ENCODE measurements at places on chromosomes 16 and 17.

- no peak for DNase-seq
These were observed 310.6 kb downstream of the SEC14L1 start for GRCh38 chr17:77451245-77451893.

GRCh38 chr16:87241137-87241771 lies 75.9 kb downstream of the C16orf95 start:
- no peak for DNase-seq

GRCh38 chr16:4994719-4995434 lies 36.7 kb downstream of the SEC14L5 start:
- DNase-seq = no peak

GRCh38 chr17:31518478-31518877 lies 127.0 kb downstream of the RAB11FIP4 start:
- no peak for DNase-seq

GRCh38 chr16:53844804-53845203 lies 140.8 kb downstream of the FTO start:
- DNase-seq = no peak

GRCh38 chr17:67223924-67224323 lies 21.1 kb downstream of the HELZ start:
- peak; percentile 17 for DNase-seq

DNA sequence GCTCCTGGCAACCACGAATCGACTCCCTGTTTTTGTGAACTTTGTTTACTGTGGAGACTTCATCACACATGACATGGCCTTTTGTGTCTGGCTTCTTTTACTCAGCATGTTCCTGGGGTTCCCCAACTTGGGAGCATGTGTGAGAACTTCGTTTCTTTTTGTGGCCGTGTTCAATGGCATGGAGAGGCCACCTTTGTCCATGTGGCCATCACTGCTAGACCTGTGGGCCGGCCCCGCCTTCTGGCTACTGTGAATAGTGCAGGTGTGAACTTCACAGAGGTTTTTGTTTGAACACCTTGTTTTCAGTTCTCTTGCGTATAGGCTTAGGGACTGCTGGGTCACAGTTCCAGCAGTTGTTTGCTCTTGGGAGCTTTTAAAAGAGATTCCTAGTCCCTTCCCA lies 5.7 kb upstream of the SLC38A8 start:
- DNase-seq = no peak

DNA sequence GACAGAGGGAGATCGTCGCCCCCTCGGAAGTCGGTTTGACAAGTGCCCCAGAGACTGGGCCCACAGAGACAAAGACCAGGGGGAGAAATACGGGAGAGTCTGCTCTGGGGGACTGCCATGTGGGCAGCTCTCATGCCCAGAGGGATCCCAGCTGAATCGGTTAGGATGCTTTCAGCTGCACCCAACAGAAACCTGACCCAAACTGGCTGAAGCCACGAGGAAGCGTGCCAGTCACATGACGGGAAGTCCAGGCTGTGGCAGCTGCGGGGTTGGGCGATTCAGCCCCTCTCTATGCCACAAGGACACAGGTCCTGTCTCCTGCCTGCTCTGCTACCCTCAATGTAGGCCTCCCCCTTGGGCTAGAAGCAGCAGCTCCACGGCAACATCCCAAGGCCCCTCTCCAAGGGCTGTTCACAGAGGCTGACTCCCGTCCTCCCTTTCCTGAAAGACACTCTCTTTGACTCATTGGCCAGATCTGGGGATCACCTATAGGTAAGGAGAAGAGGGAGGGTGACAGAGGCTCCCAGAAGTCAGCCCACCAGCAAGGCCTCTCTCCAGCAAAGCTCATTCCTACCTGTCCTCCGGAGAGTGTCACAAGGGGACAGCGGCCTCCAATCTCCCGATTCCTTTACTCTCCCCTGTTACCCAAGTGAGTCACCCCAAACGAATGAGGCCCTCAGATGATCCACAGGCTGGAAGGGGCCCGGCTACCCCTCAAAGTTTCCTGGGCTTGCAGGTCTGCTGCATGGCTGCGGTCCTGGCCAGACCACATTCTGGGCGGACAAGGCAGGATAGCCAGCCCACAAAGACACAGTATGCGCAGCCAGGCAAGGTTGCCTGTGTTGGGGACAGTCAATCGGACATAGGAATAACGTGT lies 75.8 kb downstream of the RBFOX3 start:
- DNase-seq = no peak

- no peak for DNase-seq
These were observed 64.7 kb downstream of the KCNJ18 start for GRCh38 chr17:21756856-21757619.

DNA sequence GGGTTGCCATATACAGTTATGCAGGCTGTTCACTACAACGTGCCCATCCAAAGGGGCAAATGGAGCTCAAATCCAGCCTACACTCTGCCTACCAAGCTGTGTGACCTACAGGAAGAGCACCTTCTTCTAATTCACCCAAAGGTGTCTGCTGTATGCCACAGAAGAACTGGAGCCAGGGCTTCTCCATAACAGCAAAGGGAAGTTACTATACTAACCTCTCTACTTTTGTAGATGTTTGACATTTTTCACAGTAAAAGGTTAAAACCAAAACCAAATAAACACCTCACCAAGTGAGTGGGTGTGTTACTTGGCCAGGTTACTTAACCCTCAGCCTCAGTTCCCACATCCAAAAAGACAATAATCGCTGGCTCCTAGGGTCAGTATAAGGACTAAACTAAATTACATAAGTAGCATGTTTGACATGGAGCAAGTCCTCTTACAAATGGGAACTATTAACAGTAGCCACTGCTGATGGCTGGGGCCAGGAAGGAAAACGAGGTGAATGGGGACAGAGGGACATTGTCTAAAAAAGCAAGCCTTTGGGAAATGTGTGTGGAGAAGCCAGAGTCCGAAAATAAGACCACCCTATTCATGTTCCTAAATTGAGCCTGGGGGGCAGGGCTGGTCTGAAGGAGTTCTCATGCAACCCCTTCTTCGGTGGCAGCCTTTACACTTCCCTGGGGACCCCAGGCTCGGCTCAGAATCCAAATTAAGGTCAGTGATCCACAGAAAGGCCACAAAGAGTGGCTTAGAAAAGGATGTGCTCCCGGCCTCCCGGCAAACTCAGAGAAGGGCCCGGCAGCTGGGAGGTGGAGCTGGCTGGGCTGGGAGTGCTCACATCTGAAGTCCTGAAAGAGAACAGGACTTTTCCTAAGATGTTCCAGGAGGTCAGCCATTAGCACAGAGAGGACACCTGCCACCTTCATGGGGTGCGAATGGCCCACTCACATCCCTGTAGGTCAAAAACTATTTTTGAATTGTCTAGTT lies 13.5 kb downstream of the CUEDC1 start:
- DNase-seq = no peak

- no peak for DNase-seq
These were observed 268.1 kb downstream of the HS3ST3A1 start for GRCh38 chr17:13333661-13334060.

- DNase-seq = no peak
These were observed 9.4 kb downstream of the WNT3 start for GRCh38 chr17:46809110-46809571.

- DNase-seq = no peak
These were observed 7.1 kb downstream of the HAS3 start for GRCh38 chr16:69112285-69113129.

GRCh38 chr17:28724500-28725165 lies 1.4 kb downstream of the TLCD1 start:
- DNase-seq = no peak

DNA sequence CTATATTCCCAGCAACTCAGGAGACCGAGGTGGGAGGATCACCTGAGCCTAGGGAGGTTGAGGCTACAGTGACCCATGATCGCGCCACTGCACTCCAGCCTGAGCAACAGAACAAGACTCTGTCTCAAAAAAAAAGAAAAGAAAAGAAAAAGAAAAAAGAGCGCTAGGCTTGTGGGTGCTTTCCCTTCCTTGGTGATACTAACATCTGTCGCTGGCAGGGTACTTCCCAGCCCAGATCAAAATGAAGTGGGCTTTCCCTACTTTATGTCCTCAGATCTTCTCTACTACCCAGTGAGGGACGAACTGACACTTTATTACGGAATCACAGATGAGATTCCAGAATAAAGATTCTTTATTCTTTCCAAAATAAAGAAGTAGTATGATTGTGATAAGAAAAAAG lies 103.8 kb upstream of the NOL11 start:
- DNase-seq = no peak

DNA sequence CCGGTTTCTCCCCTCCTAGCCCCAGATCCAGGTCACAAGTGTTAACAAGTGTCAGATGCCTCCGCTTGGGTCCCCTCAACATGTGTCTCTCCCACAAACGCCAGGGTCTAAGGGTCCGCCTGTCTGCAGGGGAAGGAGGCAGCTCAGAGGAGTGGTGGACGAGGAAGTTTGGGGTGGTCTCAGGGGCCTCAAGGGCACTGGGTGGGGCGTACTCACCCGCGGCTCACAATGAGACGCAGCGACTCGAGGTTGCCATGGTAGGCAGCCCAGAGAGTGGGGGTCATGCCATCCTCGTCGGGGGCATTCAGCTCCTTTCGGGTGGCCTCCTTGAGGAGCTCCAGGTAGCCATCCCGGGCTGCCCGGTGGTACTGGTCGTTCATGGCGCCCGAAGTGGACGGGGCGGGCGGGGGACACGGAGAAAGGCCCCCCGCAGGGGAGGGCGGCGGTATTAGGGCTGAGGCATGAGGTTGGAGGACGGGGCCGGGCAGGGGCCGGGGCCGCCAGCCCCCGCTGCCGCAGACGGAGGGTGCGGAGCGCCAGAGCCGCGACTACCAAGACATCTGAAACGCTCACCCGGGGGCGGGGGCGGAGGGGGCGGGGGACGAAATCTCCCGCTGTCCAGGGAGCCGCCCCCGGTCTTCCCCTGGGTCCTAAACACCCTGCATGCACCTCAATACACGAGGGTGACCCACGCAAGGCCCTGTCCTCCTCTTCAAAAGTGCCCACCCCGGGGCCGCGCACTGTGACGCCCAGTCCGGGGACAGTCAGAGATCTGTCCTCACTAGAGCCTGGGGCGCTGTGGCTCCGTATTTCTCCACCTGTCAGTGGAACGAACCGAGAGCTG lies at the start of gene USH1G:
Gene USH1G, minus strand, starts transcription at position 562 of the 844 bp plus-strand sequence. Its CDS starts 182 bp downstream, at position 380.
- DNase-seq = peak; percentile 65

DNA sequence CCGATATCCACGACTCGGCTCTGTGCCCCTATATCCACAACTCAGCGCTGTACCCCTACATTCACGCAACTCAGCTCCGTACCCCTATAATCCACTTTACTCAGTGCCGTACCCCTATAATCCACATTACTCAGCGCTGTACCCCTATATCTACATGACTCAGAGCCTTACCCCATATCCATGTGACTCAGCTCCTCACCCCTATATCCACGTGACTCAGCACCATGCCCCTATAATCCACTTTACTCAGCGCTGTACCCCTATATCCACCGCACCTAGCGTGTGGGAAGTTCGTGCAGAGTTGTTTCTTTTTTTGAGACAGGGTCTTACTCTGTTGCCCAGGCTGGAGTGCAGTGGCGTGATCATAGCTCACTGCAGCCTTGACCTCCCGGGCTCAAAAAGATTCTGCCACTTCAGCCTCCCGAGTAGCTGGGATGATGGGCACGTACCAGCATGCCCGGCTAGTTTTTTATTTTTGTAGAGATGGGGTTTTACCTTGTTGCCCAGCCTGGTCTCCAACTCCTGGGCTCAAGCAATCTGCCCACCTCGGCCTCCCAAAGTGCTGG lies 17.4 kb downstream of the CYB5D2 start:
- DNase-seq = peak; percentile 13

DNA sequence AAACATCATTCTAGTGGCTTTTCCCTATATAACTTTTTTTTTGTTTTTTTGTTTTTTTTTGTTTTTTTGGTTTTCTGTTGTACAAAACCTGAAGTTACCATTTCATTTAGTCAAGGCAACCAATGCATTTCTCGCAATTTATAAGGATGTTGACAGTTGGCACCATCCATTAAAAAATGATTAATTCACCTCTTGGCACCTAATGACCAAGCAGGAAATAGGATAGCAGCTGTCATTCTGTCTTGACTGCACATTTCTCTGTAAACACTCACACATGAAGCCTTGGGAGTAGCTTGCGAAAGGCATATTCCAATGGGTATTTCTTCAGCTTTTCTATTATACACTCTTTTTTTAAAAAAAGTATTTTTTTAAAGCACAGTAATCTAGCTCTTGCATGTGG lies 77.5 kb downstream of the SYCE1L start:
- DNase-seq = no peak

DNA sequence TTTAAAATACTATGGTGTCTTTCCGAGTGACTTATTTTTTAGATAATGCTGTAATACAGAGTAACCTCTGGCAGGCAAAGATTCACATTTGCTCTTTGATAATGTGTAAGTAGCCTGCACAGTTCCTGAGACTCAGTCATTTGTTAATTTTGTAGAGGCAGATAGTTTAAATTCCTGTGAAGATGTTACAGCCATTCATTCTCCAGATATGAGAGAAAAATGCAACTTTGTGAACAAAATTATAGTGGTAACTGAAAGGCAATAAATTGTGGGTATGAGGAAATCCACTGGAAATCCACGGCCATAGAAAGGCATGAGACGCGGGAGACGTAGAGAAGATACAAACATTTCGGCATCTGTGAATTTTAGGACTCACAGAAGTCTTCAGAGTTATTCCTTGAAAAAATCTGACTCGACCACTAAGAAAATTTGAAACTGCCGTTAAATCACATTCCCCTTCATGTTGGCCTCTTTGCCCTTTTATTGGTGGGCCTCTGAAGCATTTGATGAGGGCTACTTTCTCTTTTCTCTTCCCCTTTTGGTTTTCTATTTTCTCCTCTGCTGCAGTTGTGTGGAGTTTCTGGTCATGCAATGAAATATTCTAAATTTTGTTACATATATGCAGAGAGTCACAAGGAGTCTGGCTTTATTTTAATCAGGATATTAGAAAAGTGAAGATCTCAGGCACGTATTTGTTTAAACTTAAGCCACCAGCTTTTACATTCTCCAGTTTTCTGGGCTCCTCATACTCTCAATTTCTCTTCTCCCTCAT lies 18.8 kb downstream of the HS3ST3A1 start:
- no peak for DNase-seq

DNA sequence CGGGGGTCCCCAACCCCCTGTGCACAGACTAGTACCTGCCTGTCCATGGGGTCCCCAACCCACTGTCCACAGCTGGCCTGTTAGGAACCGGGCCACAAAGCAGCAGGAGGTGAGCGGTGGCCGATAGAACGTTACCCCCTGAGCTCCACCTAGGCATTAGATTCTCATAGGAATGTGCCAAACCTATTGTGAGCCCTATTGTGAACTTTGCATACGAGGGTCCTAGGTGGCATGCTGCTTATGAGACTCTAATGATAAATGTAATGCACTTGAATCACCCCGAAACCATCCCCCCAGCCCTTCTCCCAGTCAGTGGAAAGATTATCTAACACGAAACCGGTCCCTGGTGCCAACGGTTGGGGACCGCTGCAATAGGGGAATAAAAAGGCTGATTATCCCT lies 1.5 kb downstream of the REXO5 start:
- DNase-seq = no peak

DNA sequence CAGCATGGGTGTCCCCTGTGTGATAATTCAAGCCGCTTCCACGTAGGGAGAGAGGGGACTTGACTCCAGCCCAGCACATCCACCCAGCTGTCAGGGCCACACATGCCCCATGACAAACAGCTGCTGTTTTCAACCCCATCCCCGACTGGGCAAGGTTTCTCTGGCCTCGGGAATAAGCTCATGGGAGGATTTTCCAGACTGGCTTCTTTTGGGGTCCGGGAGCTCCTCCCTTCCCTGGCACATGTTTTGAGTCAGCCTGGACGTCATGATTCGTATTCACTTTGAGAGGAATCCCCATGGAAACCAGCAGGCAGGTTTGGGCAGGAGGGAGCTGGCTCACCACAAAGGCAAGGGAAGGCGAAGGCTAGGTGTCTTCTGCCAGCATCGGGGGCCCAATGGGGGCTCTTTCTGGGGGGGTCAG lies 156.4 kb downstream of the CMIP start:
- peak; percentile 96 for DNase-seq

GRCh38 chr16:30003670-30004423 lies 7.0 kb downstream of the DOC2A start:
- no peak for DNase-seq

GRCh38 chr17:11487469-11487868 lies 110.8 kb upstream of the DNAH9 start:
- no peak for DNase-seq

Measured in RWPE1 (cell line).